Type B pancreatic cell (in vitro differentiated cells): ENCODE measurements at places on chromosomes 5 and 9.

DNA sequence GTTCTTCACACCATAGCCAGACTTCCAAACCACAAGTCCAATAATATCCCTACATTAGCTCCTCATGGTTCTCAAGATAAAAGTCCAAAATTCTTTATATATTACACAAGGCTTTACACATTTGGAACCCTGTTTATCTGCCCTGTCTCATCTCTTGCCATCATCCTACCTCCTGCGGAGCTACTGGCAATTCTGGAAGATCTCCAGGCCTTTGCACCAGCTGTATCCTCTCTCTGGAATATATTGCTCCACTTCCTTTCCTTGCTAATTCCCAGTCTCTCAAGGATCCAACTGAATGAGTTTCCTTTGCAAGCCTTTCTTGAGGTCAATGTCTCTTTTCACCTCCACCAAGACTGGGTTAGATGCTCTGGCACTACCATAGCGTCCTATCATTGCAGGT lies 41.3 kb upstream of the MIER3 start:
- H3K36me3 ChIP-seq: no peaks in the 10 kb centered on the region
- no peaks in the 10 kb centered on the region for H3K4me1 ChIP-seq
- no peak overlapping the region for H3K4me3 ChIP-seq
- H3K27me3 ChIP-seq: peaks cover 7% of the 10 kb centered on the region

DNA sequence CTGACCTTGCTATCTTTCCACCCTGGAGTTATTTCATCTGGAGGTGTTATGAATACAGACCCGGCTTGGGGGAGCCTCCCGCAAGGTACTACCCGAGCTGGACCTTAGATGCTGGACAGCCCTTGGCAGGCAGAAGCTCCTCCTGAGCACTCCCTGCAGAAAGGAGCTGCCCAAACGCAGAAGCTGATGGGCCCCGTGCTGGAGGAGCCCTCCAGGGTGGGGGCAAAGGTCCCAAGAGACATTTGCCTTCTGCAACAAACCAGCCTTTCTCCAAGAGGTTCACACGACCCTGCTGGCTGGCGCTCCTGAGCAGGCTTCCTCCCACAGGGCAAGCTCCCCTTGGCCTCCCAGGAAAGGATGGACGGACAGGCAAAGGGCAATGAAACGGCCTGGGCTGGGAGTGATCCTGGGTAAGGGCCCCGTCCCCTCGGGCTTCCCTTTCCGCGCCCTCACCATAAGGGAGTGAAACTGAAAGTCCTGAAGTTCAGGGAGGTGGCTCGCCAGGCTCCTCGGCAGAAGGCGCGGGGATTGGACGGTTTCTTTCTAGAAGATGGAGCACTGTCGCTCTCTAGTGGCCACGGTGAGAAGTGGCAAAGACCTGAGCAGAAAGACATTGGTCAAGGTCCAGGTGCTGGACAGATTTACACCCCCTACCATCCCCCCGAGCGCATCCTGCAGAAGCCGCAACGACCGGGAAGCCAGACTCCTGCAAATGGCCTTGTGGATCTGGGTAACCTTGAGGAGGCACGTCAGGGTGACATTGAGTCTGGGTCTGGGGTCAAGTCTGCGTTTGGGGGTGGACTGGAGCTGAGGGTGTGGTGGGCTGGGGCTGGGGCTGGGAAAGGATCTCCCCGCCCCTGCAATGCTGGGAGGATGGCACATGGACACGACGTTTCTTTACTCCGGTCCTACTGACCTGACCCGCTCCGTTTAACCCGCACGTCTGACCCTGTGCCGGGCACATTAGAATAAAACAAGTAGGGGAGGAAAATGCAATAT lies 56.4 kb downstream of the NEURL1B start:
- DNase-seq: peak; percentile 86
- H3K27ac ChIP-seq: peak overlapping the region; percentile 80
- H3K4me1 ChIP-seq: peaks cover 34% of the 10 kb centered on the region
- no peaks in the 10 kb centered on the region for H3K36me3 ChIP-seq
- H3K4me3 ChIP-seq: peak overlapping the region; percentile 85

- H3K27me3 ChIP-seq: no peaks in the 10 kb centered on the region
Measured at GRCh38 chr5:53991942-53992341, 318.4 kb downstream of the ARL15 start.

DNA sequence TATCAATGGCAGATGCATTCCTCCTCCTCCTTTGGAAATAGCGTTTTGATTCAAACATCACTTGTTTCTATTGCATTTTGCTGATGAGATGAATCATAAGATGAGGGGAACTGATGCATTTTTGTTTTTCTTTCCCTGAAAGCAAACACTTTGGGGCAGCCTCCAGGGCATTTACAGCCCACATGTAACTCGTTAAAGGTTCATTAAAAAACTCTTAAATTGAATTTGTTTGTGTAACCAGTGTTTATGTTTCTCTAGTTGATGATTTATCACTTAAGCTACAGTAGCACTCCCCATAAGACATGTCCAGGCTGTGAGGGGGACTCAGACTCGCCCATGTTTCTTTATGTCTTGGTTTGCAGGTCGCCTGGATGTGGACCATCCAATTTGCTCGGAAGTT lies 246.1 kb upstream of the ANKH start:
- H3K27me3 ChIP-seq: no peaks in the 10 kb centered on the region
- no peak overlapping the region for H3K4me3 ChIP-seq
- no peak overlapping the region for H3K27ac ChIP-seq
- DNase-seq: no peak
- no peaks in the 10 kb centered on the region for H3K36me3 ChIP-seq

GRCh38 chr5:139061856-139062255 lies 136.3 kb downstream of the SIL1 start:
- H3K4me3 ChIP-seq: peak overlapping the region; percentile 67
- H3K36me3 ChIP-seq: peaks cover 3% of the 10 kb centered on the region
- peak overlapping the region; percentile 77 for H3K27ac ChIP-seq
- no peaks in the 10 kb centered on the region for H3K27me3 ChIP-seq
- peaks cover 34% of the 10 kb centered on the region for H3K4me1 ChIP-seq

GRCh38 chr9:3502560-3503398 lies 23.0 kb downstream of the RFX3 start:
- H3K4me1 ChIP-seq: peaks cover 26% of the 10 kb centered on the region
- H3K4me3 ChIP-seq: no peak overlapping the region

DNA sequence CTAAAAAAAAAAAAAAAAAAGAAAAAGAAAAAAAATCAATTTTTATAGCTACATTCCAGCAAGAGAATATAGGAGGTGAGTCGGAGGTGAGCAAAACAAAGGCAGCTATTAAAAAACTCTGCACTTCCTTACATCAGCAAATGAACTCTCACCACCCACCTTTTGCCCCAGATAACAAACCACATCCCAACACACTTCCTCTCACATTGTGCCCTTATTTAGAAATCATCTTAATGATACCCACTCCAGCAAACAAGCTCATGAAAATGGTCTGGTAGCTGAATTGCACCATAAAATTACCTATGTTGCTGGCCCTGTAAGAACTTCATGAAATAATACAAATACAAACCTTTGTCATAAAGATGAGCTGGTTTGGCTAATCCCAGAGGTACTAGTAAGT lies 82.9 kb downstream of the CEMIP2 start:
- peaks cover 29% of the 10 kb centered on the region for H3K4me1 ChIP-seq
- H3K27me3 ChIP-seq: no peaks in the 10 kb centered on the region
- H3K27ac ChIP-seq: no peak overlapping the region
- peaks cover 19% of the 10 kb centered on the region for H3K36me3 ChIP-seq
- DNase-seq: no peak

GRCh38 chr5:8907168-8907868 lies 638.6 kb downstream of the SEMA5A start:
- no peak overlapping the region for H3K27ac ChIP-seq
- H3K27me3 ChIP-seq: peaks cover 18% of the 10 kb centered on the region
- H3K4me1 ChIP-seq: peaks cover 7% of the 10 kb centered on the region
- no peak for DNase-seq
- no peak overlapping the region for H3K4me3 ChIP-seq

DNA sequence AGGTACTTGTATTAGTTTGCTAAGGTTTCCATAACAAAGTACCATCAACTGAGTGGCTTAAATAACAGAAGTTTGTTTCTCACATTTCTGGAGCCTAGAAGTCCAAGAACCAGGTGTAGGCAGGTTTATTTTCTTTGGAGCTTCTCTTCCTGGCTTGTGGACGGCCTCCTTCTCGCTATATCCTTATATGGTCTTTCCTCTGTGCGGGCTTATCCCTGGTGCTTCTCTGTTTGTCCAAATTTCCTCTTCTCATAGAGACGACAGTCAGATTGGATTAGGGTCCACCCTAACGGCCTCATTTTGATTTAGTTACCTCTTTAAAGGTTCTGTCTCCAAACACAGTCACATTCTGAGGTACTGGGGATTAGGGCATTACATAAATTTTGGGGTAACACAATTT lies 88.3 kb downstream of the RMI1 start:
- H3K36me3 ChIP-seq: no peaks in the 10 kb centered on the region
- H3K27ac ChIP-seq: no peak overlapping the region
- H3K4me3 ChIP-seq: no peak overlapping the region
- H3K27me3 ChIP-seq: no peaks in the 10 kb centered on the region
- DNase-seq: no peak

DNA sequence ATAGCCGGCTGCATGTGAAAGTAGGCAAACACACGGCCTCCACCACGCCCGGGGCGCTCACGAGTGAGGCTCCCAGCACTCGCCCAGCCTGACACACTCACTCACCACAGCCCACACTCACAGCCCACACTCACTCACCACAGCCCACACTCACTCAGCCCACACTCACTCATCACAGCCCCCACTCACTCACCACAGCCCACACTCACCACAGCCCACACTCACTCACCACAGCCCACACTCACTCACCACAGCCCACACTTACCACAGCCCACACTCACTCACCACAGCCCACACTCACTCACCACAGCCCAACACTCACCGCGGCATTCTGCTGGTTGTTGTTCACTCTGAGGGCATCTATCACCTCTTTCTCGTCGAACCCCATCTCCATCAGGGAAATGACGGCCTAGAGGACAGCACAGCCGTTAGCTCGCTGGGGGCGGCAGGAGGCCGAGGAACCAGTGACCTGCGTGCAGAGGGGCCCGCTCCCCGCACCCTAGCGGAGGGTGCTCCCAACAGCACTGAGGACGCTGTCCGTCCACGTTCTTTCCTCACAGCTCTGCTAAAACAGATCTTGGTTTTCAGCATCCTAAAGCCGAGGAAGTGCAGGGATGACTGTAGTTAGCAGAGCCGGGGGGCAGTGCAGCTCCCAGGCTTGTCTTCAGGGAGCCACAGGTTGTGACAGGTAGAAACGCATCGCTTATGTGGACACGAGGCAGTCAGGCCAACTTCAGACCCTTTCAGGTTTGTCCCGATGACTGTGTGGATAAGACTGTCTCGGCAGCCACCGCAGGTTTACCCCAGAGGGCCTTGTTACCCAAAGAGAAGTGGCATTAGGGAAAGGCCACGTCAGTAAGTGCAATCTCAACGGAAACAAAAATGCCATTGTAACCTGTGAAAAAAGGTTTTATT lies 21.6 kb downstream of the UBAC1 start:
- no peaks in the 10 kb centered on the region for H3K27me3 ChIP-seq
- no peak for DNase-seq
- H3K27ac ChIP-seq: no peak overlapping the region
- peaks cover 36% of the 10 kb centered on the region for H3K36me3 ChIP-seq
- H3K4me3 ChIP-seq: no peak overlapping the region

GRCh38 chr5:175765858-175766257 lies 105.5 kb upstream of the CPLX2 start:
- H3K4me3 ChIP-seq: no peak overlapping the region
- H3K27me3 ChIP-seq: peaks cover 35% of the 10 kb centered on the region
- no peak overlapping the region for H3K27ac ChIP-seq
- DNase-seq: no peak

GRCh38 chr9:81626511-81626910 lies 62.8 kb downstream of the TLE1 start:
- no peak overlapping the region for H3K4me3 ChIP-seq
- no peak for DNase-seq
- H3K36me3 ChIP-seq: peaks cover 15% of the 10 kb centered on the region
- peaks cover 48% of the 10 kb centered on the region for H3K4me1 ChIP-seq
- H3K27ac ChIP-seq: no peak overlapping the region

DNA sequence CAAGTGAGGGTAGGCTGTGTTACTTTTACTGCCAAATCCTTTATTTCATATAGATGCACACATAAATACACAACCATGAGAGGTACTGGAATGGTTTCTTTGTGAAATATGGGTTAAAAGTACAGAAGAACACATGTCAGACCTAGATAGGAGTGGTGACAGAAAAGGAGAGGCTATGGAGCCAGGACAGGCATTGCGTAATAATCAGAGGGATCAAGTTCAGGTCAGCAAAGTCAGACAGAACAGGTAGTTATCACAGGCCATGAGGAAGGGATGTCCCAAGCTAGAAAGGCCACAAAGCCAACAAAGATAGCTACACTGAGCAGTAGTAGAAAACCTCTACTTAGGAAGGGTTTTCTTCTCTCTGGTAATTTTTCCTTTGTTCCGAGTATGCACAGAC lies 272.6 kb downstream of the KCNN2 start:
- no peaks in the 10 kb centered on the region for H3K4me1 ChIP-seq
- no peaks in the 10 kb centered on the region for H3K27me3 ChIP-seq
- H3K27ac ChIP-seq: no peak overlapping the region
- DNase-seq: no peak
- no peaks in the 10 kb centered on the region for H3K36me3 ChIP-seq

DNA sequence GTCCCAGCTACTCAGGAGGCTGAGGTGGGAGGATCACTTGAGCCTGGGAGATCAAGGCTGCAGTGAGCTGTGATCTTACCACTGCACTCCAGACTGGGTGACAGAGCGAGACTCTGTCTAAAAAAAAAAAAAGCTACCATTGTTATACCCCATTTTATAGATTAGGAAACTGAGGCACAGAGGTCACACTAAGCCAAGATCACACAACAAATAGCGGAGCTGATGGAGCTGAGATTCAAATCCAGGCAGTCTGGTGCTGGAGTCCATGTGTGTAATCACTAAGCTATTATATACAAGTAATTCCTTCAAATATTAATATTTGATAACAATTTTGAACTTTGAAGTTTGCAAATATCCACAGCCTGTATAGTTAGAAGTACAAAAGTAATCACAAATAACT lies 6.0 kb upstream of the SLC12A2 start:
- no peak overlapping the region for H3K27ac ChIP-seq
- H3K4me1 ChIP-seq: peaks cover 23% of the 10 kb centered on the region
- H3K36me3 ChIP-seq: peaks cover 10% of the 10 kb centered on the region
- H3K4me3 ChIP-seq: no peak overlapping the region

- peaks cover 6% of the 10 kb centered on the region for H3K4me1 ChIP-seq
- H3K4me3 ChIP-seq: no peak overlapping the region
- H3K36me3 ChIP-seq: no peaks in the 10 kb centered on the region
- no peak overlapping the region for H3K27ac ChIP-seq
Measured at GRCh38 chr9:4507306-4508130, 17.2 kb downstream of the SLC1A1 start.
